ENCODE measurements at places on chromosomes 6 and 20. TPM values are rescaled to one million over a fixed set of nuclear protein-coding genes. Genes with fewer than 3 reads are reported as not detected.

DNA sequence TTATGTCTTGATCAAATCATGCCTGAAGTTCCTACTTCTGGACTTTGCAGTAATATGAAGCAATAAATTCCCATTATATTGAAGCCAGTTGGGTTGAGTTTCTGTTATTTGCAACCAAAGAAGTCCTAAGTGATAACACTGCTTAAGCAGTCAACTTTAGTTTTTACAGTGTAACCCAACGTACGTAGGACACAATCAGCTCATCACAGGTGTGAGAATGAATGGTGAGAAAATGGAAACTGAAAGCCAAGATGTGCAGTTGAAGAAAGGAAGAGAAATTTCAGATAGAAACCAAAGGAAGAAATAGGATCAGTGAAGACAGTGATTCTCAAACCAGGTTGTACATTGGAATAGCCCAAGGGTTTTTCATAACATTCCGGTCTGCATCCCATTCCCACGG is 211.4 kb upstream of the ZFP64 start:
- no peak for DNase-seq

GRCh38 chr6:163775313-163775712 is 360.8 kb downstream of the QKI start:
- DNase-seq, result no peak

DNA sequence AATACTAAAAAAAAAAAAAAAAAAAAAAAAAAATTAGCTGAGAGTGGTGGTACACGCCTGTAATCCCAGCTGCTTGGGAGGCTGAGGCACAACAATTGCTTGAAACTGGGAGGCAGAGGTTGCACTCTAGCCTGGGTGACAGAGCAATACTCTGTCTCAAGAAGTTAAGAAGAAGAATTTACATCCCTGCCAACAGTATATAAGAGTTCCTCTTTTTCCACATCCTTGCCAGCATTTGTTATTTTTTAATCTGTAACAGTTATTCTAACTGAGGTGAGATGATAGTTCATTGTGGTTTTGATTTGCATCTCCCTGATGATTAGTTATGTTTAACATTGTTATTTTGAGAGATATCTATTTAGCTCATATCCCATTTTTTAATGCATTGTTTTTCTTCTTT is 20.3 kb upstream of the DYNLRB1 start:
- DNase-seq, result no peak

DNA sequence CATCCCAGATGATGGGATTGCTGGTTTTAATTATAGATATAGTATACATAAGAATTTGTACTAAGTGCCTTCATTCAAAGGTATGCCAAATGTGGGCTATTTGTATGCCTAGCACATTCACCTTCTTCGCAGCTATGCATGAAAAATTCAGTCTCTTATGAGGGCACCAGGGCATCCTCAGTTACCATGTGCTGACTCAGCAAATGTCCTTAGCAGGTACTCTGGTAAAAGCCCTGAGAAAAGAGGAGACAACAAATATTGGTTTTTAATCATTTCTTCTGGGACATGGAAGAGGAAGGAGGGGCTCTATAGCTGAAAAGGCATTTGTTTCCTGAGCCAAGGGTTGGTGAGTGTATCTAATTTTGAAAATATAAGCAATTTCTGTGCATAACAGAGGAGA is 258.1 kb upstream of the BMP2 start:
- DNase-seq, result no peak

GRCh38 chr6:112183271-112183671 is 71.1 kb downstream of the LAMA4 start:
- DNase-seq, result no peak

DNA sequence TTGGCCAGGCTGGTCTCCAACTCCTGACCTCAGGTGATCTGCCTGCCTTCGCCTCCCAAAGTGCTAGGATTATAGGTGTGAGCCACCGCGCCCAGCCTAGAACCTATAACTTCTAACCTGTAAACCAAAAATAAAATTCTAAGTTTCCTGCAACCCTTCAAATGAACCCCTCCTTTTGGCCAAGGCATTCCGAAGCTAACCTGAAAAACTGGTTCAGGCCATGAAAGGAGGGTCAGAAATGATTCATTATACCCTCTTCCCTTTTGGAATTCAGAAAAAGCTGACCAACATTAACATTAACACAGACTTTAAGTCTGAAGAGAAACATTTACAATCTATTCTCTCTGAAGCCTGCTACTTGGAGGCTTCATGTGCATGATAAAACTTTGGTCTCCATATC is 165.1 kb downstream of the TINAG start:
- DNase-seq, result no peak

DNA sequence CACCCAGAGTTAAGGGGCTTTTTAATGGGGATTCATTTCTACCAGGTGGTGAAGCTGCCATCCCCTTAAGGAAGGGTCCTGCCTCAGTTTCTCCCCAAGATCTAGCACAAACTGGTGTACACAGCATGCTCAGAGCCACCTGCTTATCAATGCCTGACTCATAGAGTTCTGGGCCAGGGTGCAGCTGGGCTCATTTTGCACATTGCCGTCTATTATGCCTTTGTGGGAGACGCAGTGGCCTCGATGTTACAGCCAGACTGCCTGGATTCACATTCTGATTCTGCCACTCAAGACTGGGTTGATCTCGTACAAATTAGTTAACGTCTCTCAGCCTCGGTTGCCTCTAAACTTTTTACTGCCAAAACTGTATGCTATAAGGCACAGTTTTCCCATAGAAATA is 365.7 kb downstream of the ZFAND3 start:
- DNase-seq, result no peak

GRCh38 chr6:95917034-95917433 is 98.7 kb upstream of the FUT9 start:
- DNase-seq, result no peak

DNA sequence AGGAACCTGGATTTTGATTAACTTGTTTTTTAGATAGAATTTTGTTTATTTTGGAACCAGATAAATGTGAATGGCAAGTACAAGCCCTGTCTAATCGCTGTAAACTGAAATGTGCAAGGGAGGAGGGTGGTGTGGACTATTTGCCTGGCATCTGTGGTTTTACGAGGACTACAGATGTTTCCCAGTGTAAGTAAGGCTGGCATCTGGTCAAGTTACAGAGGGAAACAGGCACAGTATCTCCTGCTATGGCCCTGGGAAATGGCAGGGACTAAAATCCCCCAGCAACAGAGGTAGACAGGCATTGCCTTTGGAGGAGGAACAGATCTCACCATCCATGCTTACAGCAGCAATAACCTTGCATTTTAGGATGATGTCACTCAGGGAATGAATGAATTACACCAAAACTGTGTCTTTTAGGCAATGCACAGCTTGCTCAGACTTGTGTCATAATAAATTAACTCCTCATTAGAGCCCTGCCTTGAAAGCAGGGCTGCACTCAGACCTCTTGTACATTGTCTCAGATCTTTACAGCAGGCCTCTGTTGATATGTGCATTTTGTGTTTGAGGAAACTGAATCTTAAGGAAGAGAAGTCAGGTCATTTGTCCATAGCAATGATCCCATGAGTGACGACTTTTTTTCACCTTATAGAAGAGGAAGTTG is 96.2 kb downstream of the TCP11 start:
- DNase-seq, result no peak

Gene CDSN
- total RNA-seq, result not detected

Gene RAMACL
- not detected for total RNA-seq

Gene ASCC3
- total RNA-seq, result 22.6 TPM

Gene LGSN
- total RNA-seq, result not detected

Gene VNN1
- total RNA-seq, result not detected

Gene MCM9
- 4.8 TPM for total RNA-seq

All from Caki2 (cell line).